ENCODE measurements at places on chromosomes 7 and 10. TPM values are rescaled to one million over a fixed set of nuclear protein-coding genes. Genes with fewer than 3 reads are reported as not detected.
A peak's percentile ranks its signal among the peaks of the same experiment; 100 is the strongest.

- DNase-seq, result no peak
These were observed 94.3 kb downstream of the PRLHR start for GRCh38 chr10:118501171-118501570.

DNA sequence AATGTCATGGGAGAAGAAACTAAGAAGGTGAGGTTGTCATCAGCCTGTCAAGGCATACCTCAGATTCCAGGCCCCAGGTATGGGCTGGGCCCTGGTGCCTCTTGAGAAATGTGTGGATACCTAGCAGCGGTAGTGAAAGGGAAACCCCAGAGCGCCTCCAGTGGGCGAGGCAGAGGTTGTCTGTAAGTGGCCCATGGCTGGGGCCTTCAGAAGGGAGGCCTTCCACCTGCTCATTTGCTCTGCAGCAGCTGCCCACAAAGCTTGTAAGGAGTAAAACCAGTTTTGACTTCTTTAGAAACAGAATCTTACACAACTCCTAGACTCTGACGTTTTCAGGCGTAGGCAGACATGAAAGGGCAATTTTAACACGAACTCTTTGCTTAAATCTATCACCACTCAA, 509.9 kb downstream of the PARD3 start:
- DNase-seq, result no peak

GRCh38 chr7:44576228-44576627, 2.5 kb upstream of the DDX56 start:
- no peak for DNase-seq

- peak; percentile 79 for DNase-seq
These were observed 31.6 kb downstream of the WBP1L start for GRCh38 chr10:102775201-102775934.

- DNase-seq, result no peak
These were observed 153.6 kb downstream of the SEMA3D start for GRCh38 chr7:85033263-85033662.

- peak; percentile 22 for DNase-seq
These were observed 901 bp upstream of the CCNY start for GRCh38 chr10:35335133-35336083.

- no peak for DNase-seq
These were observed 219.0 kb upstream of the ZMIZ1 start for GRCh38 chr10:78849731-78850130.

DNA sequence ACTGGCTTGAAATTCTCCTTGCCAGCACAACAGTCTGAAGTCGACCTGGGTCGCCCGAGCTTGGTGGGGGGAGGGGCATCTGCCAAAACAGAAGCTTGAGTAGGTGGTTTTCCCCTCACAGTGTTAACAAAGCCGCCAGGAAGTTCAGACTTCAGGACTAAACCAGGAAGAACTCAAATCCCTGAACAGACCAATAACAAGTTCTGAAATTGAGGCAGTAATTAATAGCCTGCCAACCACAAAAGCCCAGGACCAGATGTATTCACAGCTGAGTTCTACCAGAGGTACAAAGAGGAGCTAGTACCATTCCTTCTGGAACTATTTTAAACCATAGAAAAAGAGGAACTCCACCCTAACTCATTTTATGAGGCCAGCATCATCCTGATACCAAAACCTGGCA, 45.3 kb downstream of the LRRC72 start:
- no peak for DNase-seq

GRCh38 chr10:6486309-6486708, 93.8 kb downstream of the PRKCQ start:
- DNase-seq, result no peak

DNA sequence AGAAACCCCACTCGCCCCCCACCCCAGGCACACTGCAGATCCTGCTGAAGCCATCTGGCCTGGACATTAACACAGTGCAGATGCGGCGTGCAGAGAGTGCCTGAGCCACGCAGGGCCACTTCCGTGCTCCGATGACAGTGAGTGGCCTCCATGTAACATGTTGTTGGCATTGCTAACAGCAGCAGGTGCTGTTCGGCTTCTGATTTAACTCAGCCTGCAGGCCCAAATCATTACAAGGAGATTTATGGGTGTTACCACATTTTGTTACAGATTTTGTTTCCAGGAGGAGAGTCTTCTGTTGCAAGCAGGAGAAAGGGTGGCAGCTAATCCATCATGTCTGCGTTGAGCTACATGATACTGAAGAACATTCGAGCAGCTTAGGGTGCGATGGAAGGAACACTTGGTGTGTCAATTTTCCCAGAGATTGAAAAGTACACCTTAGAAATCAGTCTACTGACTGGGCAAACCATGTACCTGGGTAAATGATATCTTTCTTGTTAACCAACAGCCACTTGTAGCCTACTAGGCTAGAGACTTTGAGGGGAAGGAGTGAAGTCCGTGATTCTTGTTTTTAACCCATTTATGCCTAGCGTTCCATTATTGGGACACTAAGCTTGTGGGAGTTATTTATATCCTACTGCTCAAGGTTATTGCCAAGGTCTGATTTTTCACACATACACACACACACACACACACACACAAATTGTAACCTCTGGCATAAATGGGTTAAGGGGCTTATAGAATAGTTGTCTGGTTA, 90.0 kb downstream of the JCAD start:
- no peak for DNase-seq

DNA sequence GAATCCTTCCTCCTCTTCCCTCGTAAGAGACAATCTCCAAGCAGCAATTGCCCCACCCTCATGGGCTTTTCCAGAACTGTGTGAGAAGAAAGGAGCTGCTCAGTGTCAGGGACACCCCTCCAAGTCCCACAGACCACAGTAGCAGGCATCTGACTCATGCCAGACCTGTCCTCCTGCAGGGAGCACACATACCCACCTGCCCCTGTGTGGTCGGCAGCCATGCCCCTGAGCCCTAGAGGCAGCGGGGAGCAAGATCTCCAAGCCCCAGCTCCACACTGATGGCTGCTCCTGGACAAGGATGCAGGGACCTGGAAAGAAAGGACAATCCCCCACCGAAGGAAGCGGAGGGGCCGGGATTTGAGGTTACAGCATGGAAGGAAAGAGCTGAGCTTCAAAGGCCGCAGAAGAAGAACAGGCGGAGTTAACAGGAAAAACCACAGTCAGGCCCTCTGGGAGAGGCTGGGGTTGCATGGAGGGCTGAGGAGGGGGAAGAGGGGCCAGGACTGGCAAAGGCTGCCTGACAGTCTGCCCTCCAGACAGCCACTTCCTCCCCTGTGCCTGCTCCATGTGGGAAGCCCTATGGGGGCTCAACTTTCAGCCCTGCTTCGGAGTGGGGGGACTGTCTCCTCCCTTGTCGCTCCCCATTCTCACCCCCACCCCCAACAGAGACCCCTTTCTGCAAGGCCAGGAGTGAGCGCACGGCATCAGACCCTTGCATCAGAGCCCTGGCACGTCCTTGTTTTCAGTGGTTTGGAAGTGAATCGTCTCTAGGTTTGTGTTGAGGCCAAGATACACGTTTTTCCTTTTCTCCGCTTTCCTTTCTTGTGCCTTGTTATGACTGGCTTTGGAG, 46.8 kb downstream of the ASB13 start:
- DNase-seq, result no peak

- DNase-seq, result peak; percentile 41
These were observed 626 bp upstream of the BMS1 start for GRCh38 chr10:42781893-42782445.

GRCh38 chr10:50431133-50431532, 179.8 kb upstream of the ASAH2 start:
- no peak for DNase-seq

GRCh38 chr7:23672033-23672432, 8.0 kb upstream of the FAM221A start:
- DNase-seq, result no peak

- no peak for DNase-seq
These were observed 52.8 kb upstream of the CHST3 start for GRCh38 chr10:71911296-71911953.

GRCh38 chr7:157037635-157038034, 27.2 kb upstream of the MNX1 start:
- DNase-seq, result no peak

DNA sequence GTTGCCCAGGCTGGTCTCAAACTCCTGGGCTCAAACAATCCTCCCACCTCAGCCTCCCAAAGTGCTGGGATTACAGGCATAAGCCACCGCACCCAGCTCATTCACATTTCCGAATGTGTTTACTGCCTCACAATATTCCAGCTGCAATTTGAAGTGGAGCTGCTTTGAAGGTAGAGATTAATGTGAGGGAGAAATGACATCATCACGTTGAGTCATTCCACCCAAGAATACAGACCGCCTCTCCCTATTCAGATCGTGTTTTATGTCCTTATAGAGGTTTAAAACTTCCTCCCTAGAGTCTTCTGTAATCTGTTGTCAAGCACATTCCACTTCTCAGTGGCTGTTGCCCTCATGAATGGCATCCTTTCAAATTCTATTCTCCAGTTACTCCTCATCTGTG, 100.4 kb upstream of the PDGFA start:
- no peak for DNase-seq

DNA sequence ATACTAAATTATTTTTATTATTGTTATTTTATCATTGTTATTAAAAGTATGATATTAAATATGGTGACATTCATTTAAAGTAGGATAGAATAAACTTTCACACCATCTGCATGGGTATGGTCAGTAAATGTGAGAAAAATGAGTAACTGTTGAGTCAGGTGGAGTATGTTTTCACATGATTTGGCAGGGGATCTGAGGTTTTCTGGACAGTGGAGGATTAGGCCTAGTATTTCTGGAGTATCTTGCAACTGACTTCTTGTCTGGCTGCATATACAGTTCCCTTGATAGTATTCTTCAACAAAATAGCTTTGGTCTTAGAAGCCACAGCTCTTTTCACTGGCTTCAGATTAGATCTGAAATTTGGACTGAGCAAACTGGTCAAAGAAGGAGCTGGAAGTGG, 54.5 kb downstream of the GBF1 start:
- DNase-seq, result no peak

DNA sequence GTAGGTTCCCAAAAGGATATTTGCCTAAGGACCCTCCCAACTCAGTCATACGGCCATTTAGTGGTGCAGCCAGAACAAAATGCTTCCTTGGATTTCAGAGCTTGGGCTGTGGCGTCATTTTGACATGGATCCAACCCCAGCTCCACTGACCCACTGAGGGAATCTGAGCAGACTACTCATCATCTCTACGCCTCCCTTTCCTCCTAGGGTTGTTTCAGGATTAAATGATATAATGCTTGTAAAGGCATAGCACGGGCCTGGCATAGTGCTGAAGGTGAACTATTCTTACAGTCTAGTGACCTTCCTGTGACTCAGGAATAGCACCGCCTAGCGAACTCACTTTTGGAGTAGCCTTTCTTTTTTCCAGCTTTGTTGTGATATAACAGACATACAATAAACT, 70.3 kb upstream of the LOXL4 start:
- no peak for DNase-seq

DNA sequence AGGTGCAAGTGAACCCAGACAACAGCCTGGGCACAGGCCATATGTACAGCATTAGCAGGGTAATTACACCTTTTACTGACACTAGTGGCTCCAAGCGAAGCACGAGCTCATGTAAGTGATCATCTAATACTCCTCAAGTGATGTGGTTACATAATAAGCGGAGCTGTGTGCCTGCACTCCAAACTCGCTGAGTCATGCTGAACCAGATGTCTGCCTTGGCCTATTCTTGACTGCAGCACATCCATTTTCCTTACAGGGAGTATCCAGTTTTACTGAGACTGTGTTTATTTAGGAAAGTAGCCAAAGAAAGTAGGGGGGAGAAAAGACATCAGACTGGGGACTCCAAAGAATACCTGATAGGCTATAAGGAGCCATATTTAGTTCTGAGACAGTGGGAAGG, 90.1 kb downstream of the GRM3 start:
- DNase-seq, result no peak

- DNase-seq, result no peak
These were observed 154.9 kb downstream of the ATE1 start for GRCh38 chr10:121772884-121773283.

DNA sequence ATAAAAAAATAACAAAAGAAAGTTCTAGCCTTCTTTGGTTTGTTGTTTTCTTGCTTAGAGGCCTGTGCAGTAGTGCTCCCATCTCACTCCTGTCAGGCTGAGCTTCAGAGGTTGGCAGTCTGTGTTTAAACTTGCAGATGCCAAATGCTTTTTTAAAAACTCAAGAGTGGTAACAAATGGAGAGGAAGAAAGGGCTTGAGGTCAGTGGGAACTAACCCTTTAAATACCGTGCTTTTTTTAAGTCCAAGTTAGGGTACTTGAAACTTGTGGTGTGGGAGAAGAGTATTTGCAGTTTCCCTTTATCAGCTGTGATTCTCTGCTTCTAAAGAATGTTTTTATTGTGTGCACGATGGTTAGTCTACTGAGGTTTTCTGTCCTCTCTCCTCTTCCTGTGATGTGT, 29.4 kb downstream of the ZRANB1 start:
- no peak for DNase-seq

GRCh38 chr7:94368371-94368791, 26.3 kb upstream of the COL1A2 start:
- DNase-seq, result no peak

GRCh38 chr10:72320676-72321247, 34.0 kb downstream of the DNAJB12 start:
- no peak for DNase-seq

DNA sequence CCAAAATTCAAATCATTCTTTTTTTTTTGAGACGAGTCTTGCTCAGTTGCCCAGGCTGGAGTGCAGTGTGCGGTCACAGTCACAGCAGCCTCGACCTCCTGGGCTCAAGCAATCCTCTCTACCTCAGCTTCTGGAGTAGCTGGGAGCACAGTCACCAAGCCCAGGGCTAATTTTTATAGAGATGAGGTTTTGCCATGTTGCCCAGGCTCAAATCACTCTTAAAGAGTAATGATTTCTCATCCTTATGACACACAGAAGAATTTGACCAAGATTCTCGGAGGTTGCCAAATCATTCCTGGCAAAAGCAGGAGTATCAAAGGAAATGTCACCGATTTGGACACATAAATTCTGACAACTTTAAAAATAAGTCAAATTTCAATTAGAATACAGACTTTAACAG, 39.1 kb downstream of the SIRT1 start:
- DNase-seq, result no peak

SPDYE8 gene
- total RNA-seq, result 1.4 TPM

TFPI2 gene
- 1.3 TPM for total RNA-seq

PLEKHS1 gene
- total RNA-seq, result 1.1 TPM

CPA1 gene
- total RNA-seq, result 3.9 TPM

FBXL15 gene
- 28.9 TPM for total RNA-seq

STRIP2 gene
- 54.0 TPM for total RNA-seq

LIPF gene
- total RNA-seq, result 2.3 TPM

HECW1 gene
- total RNA-seq, result 3.2 TPM

LMTK2 gene
- 36.1 TPM for total RNA-seq

CCDC172 gene
- total RNA-seq, result 7.3 TPM

ENTPD7 gene
- 6.3 TPM for total RNA-seq
